SK-N-DZ (cell line): ENCODE measurements at places on chromosomes 6 and 20.

DNA sequence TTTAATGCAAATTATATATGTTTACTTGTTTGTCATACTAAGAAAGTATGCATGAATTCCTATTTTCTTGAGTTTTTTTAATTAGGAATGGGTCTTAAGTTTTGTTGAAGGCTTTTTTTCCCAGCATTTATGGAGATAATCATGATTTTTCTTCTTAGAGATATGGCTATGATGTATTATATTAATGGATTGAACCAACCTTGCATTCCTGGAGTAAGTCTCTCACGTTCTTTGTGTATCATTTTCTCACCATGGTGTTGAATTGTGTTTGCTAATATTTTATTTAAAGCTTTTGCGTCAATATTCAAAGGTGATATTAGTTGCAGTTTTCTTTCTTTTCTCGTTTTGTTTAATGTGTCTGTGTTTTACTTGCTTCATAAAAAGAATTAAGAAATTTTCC is 48.4 kb upstream of the SLC35D3 start:
- DNase-seq = no peak

DNA sequence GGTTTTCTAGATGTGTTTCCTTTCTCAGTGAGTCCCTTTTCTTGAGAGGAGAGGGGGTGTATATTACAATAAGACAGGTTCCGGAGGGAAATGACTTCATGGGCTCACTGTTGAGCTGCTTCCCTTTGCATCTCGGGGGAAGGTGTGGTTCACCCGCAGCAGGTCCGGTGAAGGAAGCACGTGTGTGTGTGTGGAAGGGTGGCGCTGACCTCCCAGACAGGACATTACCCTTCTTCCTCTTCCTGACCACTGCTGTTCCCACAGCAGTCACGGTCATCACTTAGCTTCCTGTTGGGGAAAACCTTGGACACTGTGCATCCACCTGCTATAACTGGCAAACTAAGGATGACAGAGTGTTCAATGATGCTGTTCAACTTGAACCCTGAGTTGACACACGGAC is 83.6 kb downstream of the PLEKHG1 start:
- DNase-seq = no peak

- DNase-seq = no peak
These were observed 16.6 kb upstream of the ZNF831 start for GRCh38 chr20:59146780-59147565.

- DNase-seq = no peak
These were observed 790 bp downstream of the NEDD9 start for GRCh38 chr6:11231564-11232192.

DNA sequence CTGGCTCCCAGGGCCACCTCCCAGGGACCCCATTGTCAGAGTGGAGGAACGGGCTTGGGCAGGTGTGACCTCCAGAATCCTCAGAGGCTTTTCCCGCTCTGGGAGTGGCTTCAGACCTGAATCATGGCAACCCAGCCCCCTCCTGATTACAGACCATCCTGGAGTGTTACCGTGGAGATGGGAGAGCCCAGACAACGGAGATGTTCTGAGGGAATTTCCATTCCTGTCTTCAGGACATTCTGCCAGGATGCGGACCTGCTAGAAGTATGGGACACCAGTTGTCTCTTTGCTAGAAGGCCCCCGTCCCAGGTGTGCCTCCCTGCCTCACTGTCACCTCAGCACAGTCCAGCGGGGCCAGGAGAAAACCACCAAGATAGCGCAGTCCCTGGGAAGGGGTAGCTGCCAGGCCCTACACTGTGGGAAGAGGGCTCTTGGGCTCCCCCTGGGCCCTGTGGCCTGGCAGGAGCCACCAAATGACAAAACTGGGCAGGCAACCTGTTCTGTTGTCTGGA is 109.9 kb downstream of the PSMB1 start:
- no peak for DNase-seq

DNA sequence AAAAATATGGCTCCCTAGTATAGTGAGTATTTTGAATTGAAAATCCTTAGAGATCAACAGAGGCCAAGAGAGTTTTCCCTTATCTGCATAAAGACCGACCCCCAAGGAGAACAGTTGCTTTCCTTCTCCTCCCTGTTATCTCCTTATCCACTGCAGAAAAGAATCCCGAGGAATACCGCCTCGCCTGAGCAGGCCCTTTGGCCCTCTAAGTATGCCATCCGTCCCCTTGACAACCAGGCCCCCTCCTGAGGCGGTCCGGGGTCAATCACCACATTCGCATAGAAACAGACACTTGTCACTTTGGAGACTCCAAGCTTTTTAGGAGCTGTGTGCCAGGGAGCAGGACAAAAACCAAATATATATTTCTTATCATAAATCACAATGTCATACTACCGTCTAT is 15.9 kb upstream of the GGTLC1 start:
- no peak for DNase-seq

DNA sequence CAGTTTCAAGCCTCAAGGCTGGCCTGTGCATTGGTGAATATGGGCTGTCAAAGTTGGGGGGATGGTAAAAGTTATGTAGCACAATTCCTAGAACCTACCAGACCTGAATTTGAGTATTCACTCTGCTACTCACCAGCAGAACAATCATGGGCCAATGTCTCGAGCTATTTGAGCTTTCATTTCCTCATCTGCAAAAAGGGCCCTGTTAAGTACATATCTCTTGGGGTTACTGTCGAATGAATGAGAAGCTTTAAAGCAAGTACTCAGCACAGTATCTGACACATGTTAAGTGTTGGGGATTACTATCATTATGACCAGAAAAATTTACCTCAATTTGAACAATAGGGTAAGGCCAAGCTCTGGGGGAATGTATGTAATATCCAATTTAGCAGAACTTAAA is 13.5 kb upstream of the ENPP4 start:
- DNase-seq = no peak

- no peak for DNase-seq
These were observed 57.7 kb downstream of the DHX35 start for GRCh38 chr20:39019805-39020325.

- no peak for DNase-seq
These were observed 126.1 kb upstream of the RPS6KA2 start for GRCh38 chr6:166752928-166753721.

DNA sequence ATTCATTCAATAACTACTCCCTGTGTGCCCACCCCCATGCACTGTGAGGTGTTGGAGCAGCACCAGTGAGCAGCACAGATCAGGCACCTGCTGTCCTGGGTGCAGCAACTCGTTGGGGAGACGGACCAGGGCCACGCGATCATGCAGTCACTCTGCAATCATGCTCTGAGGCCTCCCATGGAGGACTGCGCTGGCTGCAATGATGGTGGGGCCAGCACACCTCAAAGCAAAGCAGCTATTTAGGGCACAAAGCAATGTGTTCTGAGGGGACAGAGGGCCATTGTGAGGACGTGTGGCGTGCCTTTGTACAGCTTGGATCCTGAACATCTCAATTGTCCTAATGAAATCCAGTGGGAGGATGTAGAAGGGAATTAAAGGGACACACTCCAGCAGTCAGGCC is 41.0 kb upstream of the MPC1 start:
- no peak for DNase-seq

DNA sequence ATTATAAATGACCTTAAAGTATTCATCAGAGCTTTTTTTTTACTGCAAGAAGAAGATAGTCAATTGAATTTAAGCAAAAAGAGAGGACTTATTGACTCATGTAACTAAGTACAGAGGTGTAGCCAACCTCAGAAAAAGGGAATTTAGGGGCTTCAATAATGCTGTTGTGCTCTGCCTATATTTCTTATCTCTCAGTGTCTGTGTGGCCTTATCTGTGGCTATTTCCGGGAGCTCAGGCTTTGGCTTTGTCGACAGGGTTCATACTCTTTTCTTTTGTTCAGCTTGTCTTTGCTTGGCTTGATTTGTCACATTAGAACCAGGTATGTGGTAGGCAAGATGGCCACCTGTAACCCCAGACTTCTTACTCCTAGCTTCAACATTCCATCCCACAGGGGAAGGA is 38.6 kb upstream of the FABP7 start:
- DNase-seq = no peak

- no peak for DNase-seq
These were observed 57.5 kb downstream of the MYLK4 start for GRCh38 chr6:2693231-2693630.

- DNase-seq = no peak
These were observed 373.8 kb upstream of the JAG1 start for GRCh38 chr20:11047559-11047958.

DNA sequence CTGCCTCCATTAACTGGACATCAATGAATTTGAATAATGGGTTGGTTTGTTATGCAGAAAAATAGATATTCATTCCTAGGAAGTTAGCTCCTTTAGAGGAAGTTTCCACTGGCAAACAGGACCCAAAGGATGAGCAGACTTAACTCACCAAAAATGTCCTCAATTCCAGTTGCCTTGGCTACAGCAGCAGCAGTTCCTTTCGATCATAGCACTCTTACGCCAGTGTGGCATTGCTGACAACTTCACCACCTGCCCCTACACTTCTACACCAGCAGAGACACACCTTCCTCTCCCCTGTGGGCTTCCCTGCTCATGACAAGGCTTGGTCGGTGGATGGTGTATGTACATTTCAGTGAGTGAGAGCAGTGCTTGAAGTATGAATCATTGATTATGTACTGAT is 532.8 kb downstream of the QKI start:
- no peak for DNase-seq

GRCh38 chr20:2707353-2708072 is 14.9 kb downstream of the EBF4 start:
- DNase-seq = peak; percentile 47

GRCh38 chr6:147737115-147737514 is 228.6 kb downstream of the SAMD5 start:
- no peak for DNase-seq

- no peak for DNase-seq
These were observed 136.7 kb upstream of the CARMIL1 start for GRCh38 chr6:25142506-25142905.

GRCh38 chr6:150516199-150516598 is 83.5 kb upstream of the PLEKHG1 start:
- DNase-seq = no peak

DNA sequence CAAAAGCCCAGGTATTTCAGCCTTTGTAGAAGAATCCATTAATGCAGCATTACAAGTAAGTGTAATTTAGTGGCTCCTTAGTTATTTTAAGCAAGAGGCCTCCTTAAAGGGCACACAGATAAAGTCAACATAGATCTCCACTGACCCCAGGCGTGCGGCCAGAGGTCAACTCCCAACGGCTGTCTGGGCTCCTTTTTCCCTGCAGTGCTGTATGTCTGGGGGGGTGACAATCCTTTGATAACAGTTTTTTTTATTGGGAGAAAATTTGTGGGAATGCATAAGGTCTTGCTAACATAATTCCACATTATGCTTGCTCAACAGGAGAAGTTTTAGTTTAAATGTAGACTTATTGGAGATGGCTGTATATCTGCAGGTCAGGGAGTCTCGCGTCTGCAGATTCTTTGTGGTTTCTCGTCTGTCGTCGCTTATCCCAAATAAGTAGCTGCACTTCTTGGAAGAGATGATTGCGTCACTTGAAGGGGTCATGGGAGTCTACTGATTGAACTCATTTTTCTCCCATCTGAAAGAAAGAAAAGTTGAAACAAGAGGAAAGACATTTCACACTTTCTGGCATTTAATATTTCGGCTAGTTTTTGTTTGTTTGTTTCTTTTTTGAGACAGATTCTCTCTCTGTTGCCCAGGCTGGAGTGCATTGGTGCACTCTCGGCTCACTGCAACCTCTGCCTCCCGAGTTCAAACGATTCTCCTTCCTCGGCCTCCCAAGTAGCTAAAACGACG is 151.7 kb upstream of the AKAP12 start:
- DNase-seq = no peak

DNA sequence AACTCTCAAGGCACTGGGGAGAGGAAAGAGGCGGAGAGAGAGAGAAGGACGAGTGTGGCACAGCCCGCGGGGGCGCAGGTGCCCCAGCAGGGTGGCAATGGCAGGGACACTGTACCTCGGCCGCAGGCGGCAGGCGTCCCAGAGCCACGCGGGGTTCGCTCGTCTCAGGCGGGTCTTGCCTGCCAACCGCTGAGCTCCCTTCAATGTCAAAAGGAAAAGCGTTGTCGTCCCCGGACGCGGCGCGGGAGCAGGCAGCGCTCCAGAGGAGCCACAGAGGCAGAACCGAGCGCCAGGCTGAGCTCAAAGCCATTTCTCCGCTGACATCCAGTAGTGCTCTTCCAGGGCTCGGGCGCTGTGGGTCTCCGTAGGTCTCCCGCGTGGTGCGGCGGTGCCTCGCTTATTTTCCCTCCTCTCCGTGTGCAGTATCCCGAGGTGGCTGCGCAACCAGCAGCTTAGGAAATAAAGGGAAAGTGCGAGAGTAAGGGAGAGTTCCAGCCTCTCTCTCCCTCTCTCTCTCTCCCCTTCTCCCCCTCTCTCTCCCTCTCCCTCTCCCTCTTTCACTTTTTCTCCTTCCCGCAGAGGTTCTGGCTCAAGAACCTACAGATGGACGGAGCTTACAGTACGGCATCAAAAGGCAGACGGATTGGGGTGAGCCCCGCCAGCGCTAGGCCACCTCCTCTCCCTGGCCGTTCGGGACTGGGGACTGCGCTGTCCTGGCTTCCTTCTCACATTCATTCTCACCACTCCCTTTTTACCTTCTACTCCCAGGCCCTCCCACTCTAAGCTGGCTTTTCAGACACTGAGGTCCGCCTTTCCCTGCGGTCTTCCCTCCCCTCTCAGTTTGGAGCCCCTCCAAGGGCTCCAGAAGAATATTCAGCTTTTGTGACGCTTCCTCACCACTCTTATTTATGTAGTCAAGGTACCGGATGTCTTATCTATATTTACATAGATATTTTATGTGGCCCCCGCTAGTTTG is at the start of gene LAMA4:
LAMA4 (minus strand) TSS at position 727 of the 976 bp plus-strand sequence; CDS start at position 310, 417 bp downstream.
- DNase-seq = peak; percentile 23

DNA sequence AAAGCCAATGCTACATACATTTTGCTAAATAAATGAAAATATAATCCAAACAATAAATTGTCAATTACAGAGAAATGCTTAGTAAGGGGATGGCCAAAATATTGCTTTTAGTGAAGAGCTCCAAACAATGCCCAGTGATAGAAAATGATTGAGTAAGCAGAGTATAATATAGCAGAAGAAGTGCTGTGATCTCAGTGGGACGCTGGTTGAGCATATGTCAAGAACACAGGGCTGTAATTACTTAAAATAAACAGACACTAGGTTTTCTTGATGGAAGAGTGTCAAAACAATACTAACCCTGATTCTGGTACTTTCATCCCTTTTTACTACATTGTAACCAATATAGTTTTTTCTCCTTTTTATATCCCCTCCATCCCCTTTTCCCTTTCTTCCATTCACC is 150.3 kb downstream of the GRIK2 start:
- no peak for DNase-seq

GRCh38 chr6:133456439-133456838 is 215.3 kb downstream of the EYA4 start:
- DNase-seq = no peak
